ENCODE measurements at places on chromosomes 7 and 10.

- DNase-seq, result no peak
Measured at GRCh38 chr7:121620953-121621606, 225.0 kb upstream of the FAM3C start.

- DNase-seq, result no peak
Measured at GRCh38 chr7:139725077-139725476, 52.7 kb downstream of the HIPK2 start.

DNA sequence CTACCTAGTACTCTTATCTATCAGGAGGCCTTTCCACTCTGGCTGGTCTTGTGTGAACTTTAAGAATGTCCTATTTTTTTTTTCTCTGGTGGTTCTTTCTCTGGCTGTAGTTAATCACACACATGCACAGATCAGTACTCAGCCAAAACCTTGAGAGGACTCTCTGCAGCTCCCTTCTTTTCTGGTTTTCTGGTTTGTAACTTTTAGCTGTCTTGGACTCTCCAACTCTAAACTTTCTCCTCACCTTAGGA lies 54.9 kb upstream of the HELLS start:
- DNase-seq, result no peak

- DNase-seq, result no peak
Measured at GRCh38 chr7:51326656-51327286, 10.2 kb upstream of the COBL start.

GRCh38 chr10:116268976-116269375 lies 4.0 kb downstream of the GFRA1 start:
- DNase-seq, result no peak

GRCh38 chr10:23965880-23966279 lies 243.1 kb upstream of the KIAA1217 start:
- DNase-seq, result no peak
